Left cardiac atrium (tissue), 4 donors: ENCODE measurements at places on chromosomes 13 and 19. TPM values are rescaled to one million over a fixed set of nuclear protein-coding genes. Genes with fewer than 3 reads are reported as not detected.

- no peak for DNase-seq
These were observed 38.2 kb upstream of the FLT1 start for GRCh38 chr13:28533125-28533436.

The GPR183 gene
- total RNA-seq, result 6.0 TPM

DNA sequence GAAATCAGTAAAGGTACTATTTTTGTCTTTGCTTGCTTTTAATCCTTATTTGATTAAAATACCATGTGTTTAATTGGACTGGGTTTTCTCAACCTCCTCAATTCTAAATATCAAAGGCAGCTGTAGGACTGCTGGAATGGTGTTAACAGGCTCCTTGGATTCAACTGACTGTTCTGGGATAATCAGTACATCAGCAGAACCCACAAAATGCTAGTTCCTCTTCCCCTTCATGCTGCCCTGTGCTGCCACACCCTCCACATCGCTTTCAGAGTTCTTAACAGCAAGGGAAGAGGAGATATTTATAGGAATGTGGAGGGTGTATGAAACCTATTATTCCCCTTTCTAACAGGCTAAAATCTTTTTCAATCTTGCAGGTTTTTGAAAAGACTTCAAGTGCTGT lies 82.4 kb downstream of the KCTD12 start:
- DNase-seq, result no peak

- no peak for DNase-seq
These were observed 59.1 kb downstream of the AKAP11 start for GRCh38 chr13:42331009-42331408.

DNA sequence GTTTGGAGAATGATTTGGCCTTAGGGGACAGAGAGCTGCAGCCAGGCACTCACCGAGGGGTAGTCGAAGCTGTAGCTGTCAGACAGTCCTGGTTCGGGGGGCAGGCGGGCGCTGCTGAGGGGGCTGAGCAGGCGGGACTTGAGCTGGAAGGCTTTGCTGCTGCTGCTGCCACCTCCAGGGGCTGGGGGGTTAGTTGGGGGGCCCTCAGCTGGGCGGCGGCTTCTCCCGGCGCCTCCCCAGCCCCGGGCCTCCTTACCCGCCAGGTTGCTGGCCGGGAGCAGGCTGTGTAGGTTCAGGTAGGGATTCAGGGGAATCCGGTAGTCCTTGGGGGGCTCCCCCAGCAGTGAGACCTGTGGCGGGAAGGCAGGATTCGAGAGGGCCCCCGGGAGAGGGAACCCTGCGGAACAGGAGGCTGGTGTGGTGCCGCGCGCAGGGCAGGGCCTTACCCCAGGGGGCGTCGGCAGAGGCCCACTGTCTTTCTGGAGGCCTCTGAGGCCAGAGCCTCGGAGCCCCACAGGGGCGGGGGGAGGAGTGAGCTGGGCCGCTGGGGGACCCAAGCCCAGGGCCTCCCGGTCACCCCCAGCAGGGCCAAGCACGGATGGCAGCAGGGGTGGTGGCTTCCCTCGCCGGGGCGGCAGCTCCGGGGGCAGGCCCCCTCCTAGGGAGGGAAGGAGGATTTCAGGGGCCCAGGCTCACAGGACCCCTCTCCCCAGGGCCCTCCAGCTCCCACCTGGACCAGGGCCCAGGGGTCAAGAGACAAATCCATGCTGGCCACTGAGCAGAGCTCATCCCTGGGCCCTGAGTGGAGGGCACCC lies 5.0 kb upstream of the FDX2 start:
- no peak for DNase-seq

- DNase-seq, result peak; percentile 53
These were observed 878 bp upstream of the ADAMTSL5 start for GRCh38 chr19:1513499-1514294.

- no peak for DNase-seq
These were observed 110.9 kb upstream of the CSNK1A1L start for GRCh38 chr13:37216331-37216730.

- DNase-seq, result no peak
These were observed 31.6 kb upstream of the METTL21C start for GRCh38 chr13:102726430-102726829.

DNA sequence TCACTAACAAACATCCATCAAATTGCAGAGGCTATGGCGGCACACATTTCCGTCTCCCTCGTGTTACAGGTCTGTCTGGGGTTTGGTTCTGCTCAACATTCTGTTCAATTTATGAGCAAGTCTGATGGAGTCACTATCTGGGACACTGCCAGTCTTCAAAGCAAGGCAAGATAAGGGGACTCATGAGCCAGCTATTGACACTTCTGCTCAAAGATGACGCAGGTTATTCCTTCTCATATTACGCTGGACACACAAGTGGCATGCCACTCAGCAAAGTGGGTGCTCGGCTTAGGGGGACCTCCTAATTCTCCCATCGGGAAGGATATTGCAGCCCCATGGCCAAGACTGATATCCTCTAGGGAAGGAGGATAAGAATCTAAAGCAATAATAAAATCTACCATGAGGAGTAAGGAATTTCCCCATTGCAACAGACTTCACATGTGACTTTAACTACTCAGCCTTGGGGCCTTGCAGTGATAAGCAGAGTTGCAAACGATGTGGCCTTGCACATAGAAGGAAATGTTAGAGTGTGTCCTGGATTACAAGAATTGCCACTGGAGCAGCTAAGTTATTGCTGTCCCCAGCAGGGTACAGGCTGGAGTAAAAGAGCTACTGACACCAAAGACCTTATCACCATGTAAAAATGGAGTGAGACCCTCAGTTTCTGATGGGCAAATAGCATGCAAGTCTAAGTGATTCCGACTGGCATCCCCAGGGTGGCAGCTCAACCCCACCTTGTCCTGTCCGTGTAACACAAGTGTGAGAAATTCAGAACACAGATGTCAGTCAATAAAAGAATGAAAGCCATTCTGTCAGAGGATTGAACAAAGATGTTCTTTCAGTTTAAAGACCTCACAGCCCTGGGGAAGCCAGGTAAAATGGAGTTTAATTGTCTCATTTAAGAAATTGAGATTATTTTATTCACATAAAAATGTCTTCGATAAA lies 306.1 kb downstream of the IRS2 start:
- DNase-seq, result peak; percentile 34

GRCh38 chr13:58399263-58399662 lies 767.7 kb downstream of the PCDH17 start:
- DNase-seq, result no peak

The ZNF90 gene
- total RNA-seq, result 1.7 TPM

- no peak for DNase-seq
These were observed 1573.1 kb downstream of the EFNB2 start for GRCh38 chr13:104962411-104962810.

GRCh38 chr13:24254146-24254841 lies 55.1 kb upstream of the C1QTNF9 start:
- DNase-seq, result no peak

The FUT3 gene
- not detected for total RNA-seq

The CBY2 gene
- not detected for total RNA-seq

The GCDH gene
- 23.7 TPM for total RNA-seq

- no peak for DNase-seq
These were observed 141.7 kb downstream of the URI1 start for GRCh38 chr19:30083701-30084156.

- DNase-seq, result no peak
These were observed 22.4 kb upstream of the RGCC start for GRCh38 chr13:41434831-41435520.

GRCh38 chr19:40416918-40417642 lies 3.9 kb upstream of the PRX start:
- peak; percentile 72 for DNase-seq

The IL12RB1 gene
- 1.6 TPM for total RNA-seq

GRCh38 chr19:58088521-58089052 lies 9.4 kb downstream of the ZSCAN18 start:
- no peak for DNase-seq

The OR7D2 gene
- not detected for total RNA-seq

- no peak for DNase-seq
These were observed 22.5 kb downstream of the DHRS12 start for GRCh38 chr13:51781246-51782022.

The ZNF836 gene
- 8.9 TPM for total RNA-seq

GRCh38 chr19:4284176-4284958 lies 5.3 kb downstream of the SHD start:
- no peak for DNase-seq

DNA sequence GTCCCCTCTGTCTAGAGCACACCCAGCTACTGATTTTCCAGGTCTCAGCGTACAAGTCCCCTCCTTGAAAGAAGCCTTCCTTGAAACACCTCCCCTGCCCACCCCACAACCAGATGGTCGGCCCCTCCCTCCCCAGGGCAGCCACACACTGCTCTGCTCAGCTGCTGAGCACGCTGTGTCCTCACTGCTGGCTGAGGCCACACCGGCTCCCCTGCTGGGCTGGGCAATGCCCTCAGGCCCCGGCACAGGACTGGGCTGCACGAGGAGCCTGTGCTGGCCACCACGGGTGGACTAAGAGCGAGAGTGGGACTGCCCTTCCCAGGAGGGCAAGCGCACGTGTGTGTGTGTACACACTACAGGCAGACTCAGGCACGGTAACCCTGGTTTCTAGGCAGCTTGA lies 11.8 kb upstream of the RSPH6A start:
- no peak for DNase-seq

The BCL3 gene
- 22.6 TPM for total RNA-seq

The KLF2 gene
- total RNA-seq, result 77.5 TPM

DNA sequence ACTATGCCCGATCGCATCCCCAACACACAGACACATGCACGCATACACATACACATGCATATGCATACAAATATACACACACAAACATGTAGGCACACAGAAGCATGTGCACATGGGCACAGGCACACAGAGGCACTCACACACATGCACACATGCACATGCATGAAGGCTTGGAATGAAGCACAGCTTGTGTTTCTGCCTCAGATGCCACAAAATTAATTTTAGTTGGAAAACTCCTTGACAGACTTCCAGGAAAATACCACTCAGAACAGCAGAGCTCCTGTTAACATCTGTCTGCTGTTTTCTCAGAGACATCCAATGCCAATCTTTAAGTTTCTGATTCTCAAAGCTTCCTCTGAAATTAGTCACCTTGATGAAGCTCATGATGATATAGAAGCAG lies 532.7 kb downstream of the RFC3 start:
- DNase-seq, result no peak

The PTH2 gene
- total RNA-seq, result not detected

The ZNF677 gene
- 24.2 TPM for total RNA-seq

DNA sequence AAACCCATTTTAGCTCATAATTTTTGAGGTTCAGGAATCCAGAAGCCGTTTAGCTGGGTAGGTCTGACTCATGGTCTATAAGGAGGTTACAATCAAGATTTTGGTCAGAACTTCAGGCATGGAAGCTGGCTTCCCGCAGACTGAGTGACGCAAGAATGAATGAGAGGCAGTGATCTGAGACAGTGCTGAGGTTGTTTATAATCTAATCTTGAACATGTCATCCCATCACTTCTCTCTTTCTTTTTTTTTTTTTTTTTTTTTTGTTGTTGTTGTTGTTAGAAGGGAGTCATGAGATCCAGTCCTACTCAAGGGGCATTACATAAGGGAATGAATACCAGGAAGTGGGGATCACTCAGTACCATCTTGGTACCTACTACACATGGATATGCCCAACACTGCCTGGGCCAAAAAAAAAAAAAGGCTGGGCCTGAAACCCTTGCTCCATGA lies 217.4 kb downstream of the DLEU7 start:
- no peak for DNase-seq

GRCh38 chr19:3151563-3152418 lies 16.0 kb downstream of the GNA15 start:
- no peak for DNase-seq

The ATP1A3 gene
- 235 TPM for total RNA-seq

GRCh38 chr13:87614276-87614675 lies 56.9 kb upstream of the SLITRK5 start:
- no peak for DNase-seq

DNA sequence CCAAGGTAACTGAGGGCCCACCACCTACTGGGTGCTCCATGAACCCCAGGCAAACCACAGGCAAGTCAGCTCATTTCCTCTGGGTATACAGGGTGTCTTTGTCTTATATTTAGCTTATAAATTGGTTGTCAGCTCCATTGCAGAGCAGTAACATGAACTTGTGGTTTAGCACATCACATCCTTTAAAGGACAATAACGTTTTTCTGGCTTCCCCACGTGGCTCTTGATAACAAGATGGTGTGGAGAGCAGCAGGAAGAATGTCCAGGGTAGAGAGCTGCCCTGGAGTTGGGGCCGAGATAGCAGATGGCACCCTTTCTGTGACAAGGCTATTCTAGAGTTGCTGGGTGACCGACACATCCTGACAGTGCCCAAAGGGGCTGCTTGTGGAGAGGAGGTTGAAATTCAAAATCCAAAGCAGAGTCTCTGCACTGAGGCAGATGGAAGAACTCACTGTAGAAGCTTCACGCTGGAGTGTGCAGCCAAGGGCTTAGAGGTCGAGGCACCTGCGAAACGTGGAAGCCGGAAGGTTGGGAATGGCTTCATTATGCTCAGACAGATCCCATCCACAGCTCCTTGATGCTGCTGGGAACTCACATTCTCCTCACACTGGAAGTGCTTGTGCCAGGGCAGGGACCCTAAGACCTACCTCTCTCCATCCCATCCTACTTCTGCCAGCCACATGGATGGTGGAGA lies 133.0 kb upstream of the FRY start:
- no peak for DNase-seq

DNA sequence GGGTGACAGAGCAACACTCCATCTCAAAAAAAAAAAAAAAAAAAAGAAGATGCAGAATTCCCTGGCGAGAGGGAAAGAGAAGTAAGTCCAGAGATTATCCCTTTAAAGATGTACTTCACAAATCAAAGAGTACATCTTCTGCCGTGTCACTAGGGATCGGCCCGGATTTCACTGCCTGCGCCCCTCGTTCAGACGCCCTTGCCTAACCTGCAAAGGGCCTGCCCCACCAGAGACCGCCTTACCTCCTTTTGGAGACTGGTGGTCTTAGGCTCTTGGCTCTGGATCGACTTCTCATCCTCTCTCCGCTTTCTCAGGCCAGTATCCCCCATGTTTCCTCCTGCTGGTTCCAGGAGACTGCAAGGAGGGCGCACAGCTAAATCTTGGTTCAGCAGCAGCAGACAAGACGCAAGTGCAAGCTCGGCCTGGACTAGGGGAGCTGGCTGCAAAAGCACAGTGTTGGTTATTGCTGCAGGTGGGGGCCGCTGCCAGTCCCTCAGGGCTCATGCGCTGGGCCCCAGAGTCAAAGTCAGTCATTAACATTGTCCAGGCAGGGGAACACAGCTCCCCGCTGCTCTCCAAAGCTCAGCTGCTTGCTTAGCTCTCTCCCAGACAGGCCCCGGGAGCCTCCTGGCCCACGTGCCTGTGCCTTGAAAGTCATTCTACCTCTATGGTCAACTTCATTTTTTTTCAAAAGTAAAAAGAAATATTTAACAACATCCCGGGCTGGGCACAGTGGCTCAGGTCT lies 1.2 kb downstream of the SLC7A9 start:
- DNase-seq, result no peak

- no peak for DNase-seq
These were observed 234.7 kb downstream of the TSHZ3 start for GRCh38 chr19:31114585-31114984.

- DNase-seq, result no peak
These were observed 24.8 kb upstream of the IGFL4 start for GRCh38 chr19:46065486-46066071.

GRCh38 chr13:40346592-40346991 lies 319.8 kb downstream of the FOXO1 start:
- no peak for DNase-seq

- no peak for DNase-seq
These were observed 1059.8 kb downstream of the UQCRFS1 start for GRCh38 chr19:28153123-28153522.
